ENCODE measurements at places on chromosomes 6 and 20. TPM values are rescaled to one million over a fixed set of nuclear protein-coding genes. Genes with fewer than 3 reads are reported as not detected.

DNA sequence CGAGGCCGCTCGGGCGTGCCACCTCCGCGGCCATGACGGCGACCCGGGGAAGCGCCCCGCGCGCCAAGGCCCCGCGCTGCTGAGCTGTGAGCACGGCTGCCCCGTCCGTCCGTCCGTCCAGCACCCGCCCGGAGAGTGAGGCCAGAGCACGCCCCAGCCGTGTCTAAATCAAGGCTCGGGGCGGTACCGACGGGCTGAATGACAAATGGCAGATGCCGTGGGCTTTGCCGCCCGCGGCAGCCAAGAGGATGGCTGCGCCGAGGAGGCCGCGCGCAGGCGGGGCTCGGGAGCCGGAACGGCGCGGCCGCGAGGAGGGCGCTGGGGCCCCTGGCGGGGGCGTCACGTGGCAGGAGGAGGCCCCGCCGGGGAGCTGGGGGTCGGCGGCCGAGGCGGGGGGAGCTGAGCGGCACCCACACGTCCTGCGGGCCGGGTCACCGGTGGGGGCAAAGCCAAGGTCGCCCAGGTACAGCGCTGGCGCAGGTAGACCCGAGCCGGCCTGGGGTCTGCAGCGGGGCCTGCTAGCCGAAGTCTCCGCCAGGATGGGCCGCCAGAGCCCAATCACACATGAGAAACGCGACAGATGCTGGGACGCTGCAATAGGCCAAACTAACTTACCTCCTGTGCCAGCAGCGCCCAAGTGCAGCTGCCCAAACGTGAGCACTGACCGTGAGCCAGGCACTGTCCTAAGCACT lies at the start of gene PLAGL1:
PLAGL1 (minus strand) TSS at position 140 of the 692 bp plus-strand sequence. CDS start 60,123 bp downstream, outside the sequence.
- H3K27ac ChIP-seq = no peak within 1 kb of the TSS
- peaks cover 9% of the 10 kb centered on the region for H3K27me3 ChIP-seq
- peak within 1 kb of the TSS; percentile 70 for H3K4me3 ChIP-seq
- peaks cover 2% of the 10 kb centered on the region for H3K36me3 ChIP-seq
- peaks cover 9% of the 10 kb centered on the region for H3K4me1 ChIP-seq
- peak; percentile 32 for DNase-seq

DNA sequence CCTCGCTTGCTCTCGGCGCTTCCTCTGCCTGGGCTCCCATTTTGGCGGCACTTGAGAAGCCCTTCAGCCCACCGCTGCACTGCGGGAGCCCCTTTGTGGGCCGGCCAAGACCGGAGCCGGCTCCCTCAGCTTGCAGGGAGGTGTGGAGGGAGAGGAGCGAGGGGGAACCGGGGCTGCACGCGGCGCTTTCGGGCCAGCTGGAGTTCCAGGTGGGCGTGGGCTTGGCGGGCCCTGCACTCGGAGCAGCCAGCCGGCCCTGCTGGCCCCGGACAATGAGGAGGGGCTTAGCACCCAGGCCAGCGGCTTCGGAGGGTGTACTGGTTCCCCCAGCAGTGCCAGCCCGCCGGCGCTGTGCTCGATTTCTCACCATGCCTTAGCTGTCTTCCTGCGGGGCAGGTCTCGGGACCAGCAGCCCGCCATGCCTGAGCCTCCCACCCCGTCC lies 10.2 kb upstream of the SRPK1 start:
- H3K36me3 ChIP-seq = peaks cover 3% of the 10 kb centered on the region
- no peaks in the 10 kb centered on the region for H3K27me3 ChIP-seq
- H3K4me3 ChIP-seq = no peak overlapping the region
- no peak for DNase-seq
- no peaks in the 10 kb centered on the region for H3K4me1 ChIP-seq
- no peak overlapping the region for H3K27ac ChIP-seq

GRCh38 chr20:32007787-32008616 lies 2.2 kb upstream of the CCM2L start:
- DNase-seq = no peak
- H3K36me3 ChIP-seq = no peaks in the 10 kb centered on the region
- H3K27me3 ChIP-seq = peaks cover 1% of the 10 kb centered on the region
- H3K27ac ChIP-seq = no peak overlapping the region
- H3K4me1 ChIP-seq = no peaks in the 10 kb centered on the region

GRCh38 chr6:110334423-110335180 lies 23.5 kb downstream of the METTL24 start:
- no peak overlapping the region for H3K4me3 ChIP-seq
- peaks cover 9% of the 10 kb centered on the region for H3K4me1 ChIP-seq
- DNase-seq = peak; percentile 32
- H3K27ac ChIP-seq = no peak overlapping the region
- no peaks in the 10 kb centered on the region for H3K36me3 ChIP-seq
- H3K27me3 ChIP-seq = peaks cover 4% of the 10 kb centered on the region

GRCh38 chr6:151451417-151451949 lies 443 bp downstream of the RMND1 start:
- DNase-seq = no peak
- H3K4me1 ChIP-seq = peaks cover 29% of the 10 kb centered on the region
- peak overlapping the region; percentile 93 for H3K4me3 ChIP-seq
- peak overlapping the region; percentile 85 for H3K27ac ChIP-seq

DNA sequence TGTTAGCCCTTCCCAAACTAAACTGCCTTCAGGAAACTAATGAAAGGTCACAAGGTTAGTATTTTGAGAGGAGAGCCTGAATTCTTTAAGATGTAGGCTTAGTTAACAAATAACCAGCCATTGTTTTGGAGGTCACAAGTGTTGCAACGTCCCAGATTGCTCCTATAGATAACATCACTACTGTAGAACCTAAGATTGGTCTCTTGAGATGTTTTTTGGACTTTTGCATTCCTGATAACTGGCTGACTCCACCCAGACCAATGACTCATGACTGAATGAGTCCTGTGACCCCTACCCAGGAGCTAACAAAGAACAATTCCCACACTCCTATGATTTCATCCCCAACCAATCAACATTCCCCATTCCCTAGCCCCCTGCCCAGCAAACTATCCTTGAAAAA lies 178.8 kb downstream of the SCP2D1 start:
- no peak overlapping the region for H3K4me3 ChIP-seq
- no peak for DNase-seq
- H3K27me3 ChIP-seq = peaks cover 5% of the 10 kb centered on the region

DNA sequence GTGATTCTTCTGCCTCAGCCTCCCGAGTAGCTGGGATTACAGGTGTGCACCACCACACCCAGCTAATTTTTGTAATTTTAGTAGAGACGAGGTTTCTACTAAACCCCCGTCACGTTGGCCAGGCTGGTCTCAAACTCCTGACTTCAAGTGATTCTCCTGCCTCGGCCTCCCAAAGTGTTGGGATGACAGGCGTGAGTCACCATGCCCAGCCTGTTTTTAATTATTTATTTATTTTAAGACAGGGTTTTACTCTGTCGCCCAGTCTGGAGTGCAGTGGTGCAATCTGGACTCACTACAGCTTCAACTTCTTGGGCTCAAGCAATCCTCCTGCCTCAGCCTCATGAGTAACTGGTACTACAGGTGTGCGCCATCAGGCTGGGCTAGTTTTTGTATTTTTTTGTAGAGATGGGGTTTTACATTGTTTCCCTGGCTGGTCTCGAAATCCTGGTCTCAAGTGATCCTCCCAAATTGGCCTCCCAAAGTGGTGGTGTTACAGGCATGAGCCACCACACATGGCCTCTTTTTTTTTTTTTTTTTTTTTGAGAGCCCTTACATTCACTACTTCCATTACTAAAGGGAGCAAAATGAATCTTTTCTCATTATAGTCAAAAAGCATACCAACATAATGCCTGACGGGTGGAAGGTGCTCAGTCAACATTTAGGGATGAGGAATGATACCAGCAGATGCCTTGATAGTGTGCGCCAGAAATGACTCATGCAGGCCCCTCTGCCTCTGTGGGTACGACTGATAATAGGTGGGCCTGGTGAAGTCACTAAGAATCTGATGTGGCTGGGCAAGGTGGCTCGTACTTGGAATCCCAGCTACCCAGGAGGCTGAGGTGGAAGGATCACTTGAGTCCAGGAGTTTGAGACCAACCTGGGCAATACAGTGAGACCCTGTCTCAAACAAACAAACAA lies 17.8 kb upstream of the RALGAPB start:
- DNase-seq = no peak
- H3K27ac ChIP-seq = no peak overlapping the region
- no peak overlapping the region for H3K4me3 ChIP-seq
- peaks cover 9% of the 10 kb centered on the region for H3K36me3 ChIP-seq

- no peak overlapping the region for H3K27ac ChIP-seq
- DNase-seq = no peak
- H3K4me3 ChIP-seq = no peak overlapping the region
- H3K4me1 ChIP-seq = peaks cover 7% of the 10 kb centered on the region
- no peaks in the 10 kb centered on the region for H3K27me3 ChIP-seq
These were observed 122.8 kb upstream of the COL21A1 start for GRCh38 chr6:56370127-56370540.

GRCh38 chr6:112571488-112572270 lies 224.5 kb downstream of the RFPL4B start:
- DNase-seq = no peak
- no peak overlapping the region for H3K27ac ChIP-seq
- no peaks in the 10 kb centered on the region for H3K36me3 ChIP-seq
- H3K4me3 ChIP-seq = no peak overlapping the region
- H3K4me1 ChIP-seq = no peaks in the 10 kb centered on the region
- H3K27me3 ChIP-seq = no peaks in the 10 kb centered on the region

- peaks cover 64% of the 10 kb centered on the region for H3K36me3 ChIP-seq
- H3K27ac ChIP-seq = peak overlapping the region; percentile 76
- peaks cover 15% of the 10 kb centered on the region for H3K4me1 ChIP-seq
- no peak for DNase-seq
- no peak overlapping the region for H3K4me3 ChIP-seq
- no peaks in the 10 kb centered on the region for H3K27me3 ChIP-seq
These were observed 140.8 kb downstream of the DTNBP1 start for GRCh38 chr6:15522026-15522425.

- peak; percentile 74 for DNase-seq
- peaks cover 67% of the 10 kb centered on the region for H3K4me1 ChIP-seq
- H3K27ac ChIP-seq = peak overlapping the region; percentile 97
- no peaks in the 10 kb centered on the region for H3K27me3 ChIP-seq
- H3K36me3 ChIP-seq = peaks cover 8% of the 10 kb centered on the region
These were observed 7.7 kb upstream of the BICRAL start for GRCh38 chr6:42774201-42774600.

GRCh38 chr6:53440336-53440945 lies 91.7 kb upstream of the ELOVL5 start:
- no peak for DNase-seq
- H3K27me3 ChIP-seq = peaks cover 8% of the 10 kb centered on the region
- H3K36me3 ChIP-seq = no peaks in the 10 kb centered on the region
- H3K4me1 ChIP-seq = peaks cover 14% of the 10 kb centered on the region
- no peak overlapping the region for H3K27ac ChIP-seq
- H3K4me3 ChIP-seq = no peak overlapping the region

DNA sequence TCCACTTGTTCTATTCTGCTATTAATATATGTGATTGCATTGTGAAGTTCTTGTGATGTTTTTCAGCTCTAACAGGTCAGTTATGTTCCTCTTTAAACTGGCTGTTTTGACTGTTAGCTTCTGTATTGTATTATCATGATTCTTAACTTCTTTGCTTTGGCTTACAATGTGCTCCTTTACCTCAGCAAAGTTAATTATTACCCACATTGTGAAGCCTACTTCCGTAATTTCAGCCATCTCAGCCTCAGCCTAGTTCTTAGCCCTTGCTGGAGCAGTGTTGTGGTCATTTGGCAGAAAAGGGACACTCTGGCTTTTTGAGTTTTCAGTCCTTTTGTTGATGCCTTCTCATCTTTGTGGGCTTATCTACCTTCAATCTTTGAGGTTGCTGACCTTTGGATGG lies 440.2 kb downstream of the TBC1D32 start:
- H3K4me1 ChIP-seq = no peaks in the 10 kb centered on the region
- no peak overlapping the region for H3K27ac ChIP-seq
- H3K36me3 ChIP-seq = no peaks in the 10 kb centered on the region
- H3K4me3 ChIP-seq = no peak overlapping the region

DNA sequence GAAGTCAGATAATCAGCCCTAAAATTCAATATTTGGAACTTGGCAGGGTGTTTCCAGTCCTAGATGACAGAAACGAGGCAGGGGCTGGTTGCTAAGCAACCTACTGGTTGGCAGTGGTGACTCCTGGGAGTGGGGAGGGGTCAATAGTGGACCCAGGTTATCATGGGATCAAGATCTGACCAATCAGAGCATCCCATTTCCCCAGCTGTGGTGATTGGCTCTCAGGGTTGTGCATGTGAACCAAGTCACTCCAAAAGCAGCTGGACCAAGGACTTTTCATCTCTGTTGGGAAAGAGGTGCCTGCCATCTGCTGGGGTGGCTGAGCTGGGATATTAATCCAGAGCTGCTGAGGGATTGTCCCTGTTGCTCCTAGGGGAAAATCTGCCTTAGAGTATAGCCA lies 253.4 kb downstream of the PREX1 start:
- no peak overlapping the region for H3K4me3 ChIP-seq
- no peaks in the 10 kb centered on the region for H3K27me3 ChIP-seq
- no peaks in the 10 kb centered on the region for H3K4me1 ChIP-seq
- H3K27ac ChIP-seq = no peak overlapping the region
- no peaks in the 10 kb centered on the region for H3K36me3 ChIP-seq
- no peak for DNase-seq

DNA sequence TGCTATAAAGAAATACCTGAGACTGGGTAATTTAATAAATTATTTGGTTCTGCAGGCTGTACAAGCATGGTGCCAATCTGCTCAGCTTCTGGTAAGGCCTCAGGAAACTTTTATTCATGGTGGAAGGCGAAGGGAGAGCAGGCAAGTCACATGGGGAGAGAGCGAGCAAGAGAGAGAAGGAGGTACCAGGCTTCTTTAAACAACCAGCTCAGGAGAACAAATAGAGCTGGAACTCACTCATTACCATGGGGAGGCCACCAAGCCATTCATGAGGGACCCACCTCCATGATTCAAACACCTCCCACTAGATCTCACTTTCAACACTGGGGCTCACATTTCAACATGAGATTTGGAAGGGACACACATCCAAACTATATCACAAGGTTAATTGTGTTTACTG lies 44.9 kb upstream of the CRISP1 start:
- no peak overlapping the region for H3K27ac ChIP-seq
- H3K27me3 ChIP-seq = no peaks in the 10 kb centered on the region
- no peaks in the 10 kb centered on the region for H3K36me3 ChIP-seq

Gene LINC00237
- total RNA-seq = not detected

Gene CDH22
- total RNA-seq = not detected

Gene SLC2A10
- not detected for total RNA-seq

Gene SPATA2
- total RNA-seq = 7.4 TPM

Gene ENPP5
- 0.68 TPM for total RNA-seq

Gene CST4
- not detected for total RNA-seq

Gene C6orf141
- 0.43 TPM for total RNA-seq

Gene SOX18
- total RNA-seq = not detected

Gene C6orf118
- not detected for total RNA-seq

Gene CFAP61
- not detected for total RNA-seq

Data from activated CD8-positive, alpha-beta T cell treated with anti-CD3 and anti-CD28 coated beads for 36 hours (primary cell).